Tongue (tissue), 3 donors: ENCODE measurements at places on chromosomes 5 and 9. TPM values are rescaled to one million over a fixed set of nuclear protein-coding genes. Genes with fewer than 3 reads are reported as not detected.

The MORN5 gene
- total RNA-seq: not detected

The GNA14 gene
- 5.9 TPM for total RNA-seq

The PRRX2 gene
- 6.9 TPM for total RNA-seq

The BAAT gene
- 0.41 TPM for total RNA-seq

The FAM169A gene
- total RNA-seq: 1.8 TPM

The ELP1 gene
- total RNA-seq: 52.1 TPM

The OGN gene
- total RNA-seq: 195 TPM

The TMEM174 gene
- not detected for total RNA-seq

The CDC25C gene
- total RNA-seq: 4.4 TPM
